Neural progenitor cell (in vitro differentiated cells): ENCODE measurements at places on chromosomes 11 and 22.

- no peak for DNase-seq
Observed at GRCh38 chr11:67418476-67419281, 3.2 kb downstream of the CARNS1 start.

DNA sequence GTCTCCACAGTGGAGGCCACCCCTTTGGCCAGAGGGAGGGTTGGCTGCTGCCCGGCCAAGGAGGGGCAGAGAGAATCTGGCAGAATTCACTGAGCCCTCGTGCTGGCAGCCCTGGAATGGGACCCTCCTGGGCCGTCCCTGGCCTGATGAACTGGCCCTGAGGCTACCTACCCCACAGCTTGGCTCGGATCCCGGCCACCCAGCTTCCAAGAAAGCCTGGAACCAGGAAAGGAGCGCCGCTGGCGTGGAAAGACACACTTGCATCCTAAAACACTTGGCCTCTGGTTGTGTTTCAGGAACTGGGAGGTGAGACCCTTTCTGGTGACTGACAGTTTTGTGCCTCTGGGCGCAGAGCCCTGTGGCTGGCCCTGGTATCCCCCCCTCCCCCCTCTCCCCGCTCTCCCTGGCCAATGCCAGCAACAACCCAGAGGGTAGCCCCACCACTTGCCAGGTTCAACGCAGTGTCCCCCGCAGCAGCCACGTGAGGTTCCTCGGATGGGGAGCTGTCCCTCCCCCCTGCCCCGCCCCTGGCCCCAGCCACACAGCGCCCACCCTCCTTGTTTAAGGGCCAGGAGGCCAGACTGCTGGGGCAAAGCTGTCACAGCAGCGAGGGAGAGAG is 693 bp downstream of the NFAM1 start:
- no peak for DNase-seq

- peak; percentile 68 for DNase-seq
Observed at GRCh38 chr11:121841487-121842191, 274.4 kb downstream of the BLID start.

- no peak for DNase-seq
Observed at GRCh38 chr11:65279741-65280440, 18.1 kb downstream of the POLA2 start.
